Upper lobe of left lung (tissue), 6 donors: ENCODE measurements at places on chromosomes 6 and 20. TPM values are rescaled to one million over a fixed set of nuclear protein-coding genes. Genes with fewer than 3 reads are reported as not detected.

Gene TRIM40
- not detected for total RNA-seq

Gene LY86
- 21.9 TPM for total RNA-seq

Gene PRDM13
- not detected for total RNA-seq

Gene SPO11
- total RNA-seq: not detected

- DNase-seq: no peak
- H3K36me3 ChIP-seq: no peaks in the 10 kb centered on the region
- H3K4me3 ChIP-seq: no peak overlapping the region
- no peak overlapping the region for H3K27ac ChIP-seq
- H3K27me3 ChIP-seq: no peaks in the 10 kb centered on the region
Measured at GRCh38 chr6:110269623-110270022, 88.5 kb downstream of the METTL24 start.
